Subcutaneous adipose tissue (tissue), 4 donors: ENCODE measurements at places on chromosomes 1 and 21. TPM values are rescaled to one million over a fixed set of nuclear protein-coding genes. Genes with fewer than 3 reads are reported as not detected.

The MRPL37 gene
- 57.3 TPM for total RNA-seq

The ADORA3 gene
- total RNA-seq = 51.3 TPM

The LENEP gene
- not detected for total RNA-seq

The NMNAT2 gene
- 2.6 TPM for total RNA-seq

The LAD1 gene
- not detected for total RNA-seq

The COL16A1 gene
- 24.0 TPM for total RNA-seq

The RCSD1 gene
- total RNA-seq = 22.5 TPM

The SLC16A1 gene
- 53.8 TPM for total RNA-seq

The RCOR3 gene
- 77.8 TPM for total RNA-seq

The IVL gene
- total RNA-seq = not detected

The CHRM3 gene
- 0.34 TPM for total RNA-seq

The AMY1B gene
- total RNA-seq = not detected

The DNTTIP2 gene
- total RNA-seq = 24.3 TPM

The MRPS15 gene
- 80.8 TPM for total RNA-seq

The AKR7A3 gene
- 2.0 TPM for total RNA-seq

The PALMD gene
- total RNA-seq = 104 TPM

The RIMKLA gene
- total RNA-seq = 0.17 TPM

The UBE2U gene
- not detected for total RNA-seq

The CLCA4 gene
- total RNA-seq = not detected

The KLHDC8A gene
- not detected for total RNA-seq

The BSND gene
- not detected for total RNA-seq

The FLG2 gene
- not detected for total RNA-seq

The CTNNBIP1 gene
- 13.3 TPM for total RNA-seq

The KCNJ15 gene
- total RNA-seq = 6.6 TPM

The FAAH gene
- total RNA-seq = 18.5 TPM

The PGLYRP3 gene
- not detected for total RNA-seq

The BPNT1 gene
- 19.0 TPM for total RNA-seq

The RHEX gene
- 9.9 TPM for total RNA-seq

The LMX1A gene
- total RNA-seq = 0.33 TPM

The UBE2G2 gene
- 89.8 TPM for total RNA-seq

The OR2M3 gene
- not detected for total RNA-seq

The UFC1 gene
- 65.1 TPM for total RNA-seq

The FBXO2 gene
- total RNA-seq = not detected

The PTCH2 gene
- total RNA-seq = 0.68 TPM

The VASH2 gene
- total RNA-seq = 0.38 TPM

The COL8A2 gene
- total RNA-seq = 1.3 TPM

The FCGR3B gene
- 2.4 TPM for total RNA-seq

The CLCA1 gene
- total RNA-seq = 0.16 TPM

The RAB7B gene
- 10.3 TPM for total RNA-seq

The RUNX1 gene
- 16.2 TPM for total RNA-seq

The GOLT1A gene
- total RNA-seq = not detected

The RIPPLY3 gene
- not detected for total RNA-seq

The VANGL2 gene
- not detected for total RNA-seq

The NPPA gene
- not detected for total RNA-seq

The LRRC8B gene
- 16.3 TPM for total RNA-seq

The LEMD1 gene
- not detected for total RNA-seq

The FALEC gene
- not detected for total RNA-seq

The RGS8 gene
- total RNA-seq = not detected
